Eye (tissue), 1 donor: ENCODE measurements at places on chromosomes 11 and 22.

DNA sequence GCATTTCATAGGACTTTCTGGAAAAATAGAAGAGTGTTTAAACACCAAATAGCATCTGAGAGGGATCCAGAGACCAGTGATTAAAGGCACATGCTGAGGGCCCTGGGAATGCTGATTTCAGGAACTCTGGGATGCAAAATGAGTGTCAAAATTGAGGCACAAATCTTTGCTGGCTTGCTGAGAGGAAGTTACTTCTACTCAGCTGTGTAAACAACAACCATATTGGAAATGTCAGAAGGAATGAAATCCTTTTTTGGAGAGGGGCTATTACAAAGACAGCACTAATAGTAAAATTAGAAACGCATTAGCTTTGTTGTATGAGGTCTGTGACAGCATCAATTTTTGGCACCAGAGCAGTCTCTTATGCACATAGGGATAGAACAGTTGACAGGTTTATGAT is 267.8 kb upstream of the RAG2 start:
- DNase-seq = no peak

- DNase-seq = no peak
These were observed 57.8 kb upstream of the SHANK2 start for GRCh38 chr11:71310184-71310583.

DNA sequence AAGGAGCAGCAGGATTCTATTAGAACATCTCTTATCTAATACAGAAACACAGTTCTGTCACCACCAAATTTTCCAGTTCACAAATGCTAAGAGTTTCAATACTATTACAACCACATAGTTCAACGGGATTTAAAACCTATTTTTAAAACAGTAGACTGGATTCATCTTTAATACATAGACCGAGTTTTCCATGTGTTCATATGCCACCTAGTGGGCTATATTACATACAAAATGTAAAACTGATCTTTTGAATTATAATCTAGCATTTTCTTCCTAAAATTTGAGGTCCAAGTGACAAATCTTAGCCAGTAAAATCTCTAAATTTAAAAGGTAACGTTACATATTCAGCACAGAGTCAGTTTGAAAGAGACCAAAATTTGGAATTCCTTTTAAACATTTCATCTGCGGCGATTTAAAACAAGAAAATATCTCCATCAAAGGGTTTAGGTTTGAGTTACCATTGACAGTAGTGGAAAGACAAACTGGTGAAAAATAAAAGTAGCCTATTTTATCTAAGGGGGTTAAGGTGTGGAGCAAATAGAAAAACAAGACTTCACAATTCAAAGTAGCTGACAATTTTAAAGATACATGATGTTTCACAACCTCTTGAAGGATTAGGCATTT is 269.3 kb upstream of the MPPED2 start:
- peak; percentile 63 for DNase-seq

DNA sequence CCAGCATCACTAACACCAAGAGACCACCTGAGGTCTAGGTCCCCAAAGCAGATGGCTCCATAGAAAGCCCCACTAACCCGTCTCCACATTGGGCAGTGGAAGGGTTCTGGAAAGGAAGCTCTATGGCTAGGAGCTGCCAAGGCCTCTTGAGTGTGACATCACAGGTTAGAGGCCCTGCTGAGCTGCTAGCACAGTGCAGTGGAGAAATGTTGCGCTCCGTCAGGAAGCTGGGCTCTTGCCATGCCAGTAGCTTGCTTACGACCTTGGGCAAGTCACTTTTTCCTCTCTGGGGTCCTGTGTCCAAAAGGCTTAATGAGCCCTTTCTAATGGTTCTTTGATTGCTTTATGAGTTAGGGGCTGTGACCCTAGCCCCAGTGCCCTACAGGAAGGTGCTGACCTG is 10.6 kb downstream of the PIK3IP1 start:
- DNase-seq = no peak

GRCh38 chr11:94599510-94599909 is 32.3 kb downstream of the PIWIL4 start:
- DNase-seq = no peak

GRCh38 chr22:26534874-26535602 is 22.8 kb upstream of the TFIP11 start:
- no peak for DNase-seq

GRCh38 chr22:41238570-41239442 is 1.9 kb downstream of the CHADL start:
- DNase-seq = no peak

DNA sequence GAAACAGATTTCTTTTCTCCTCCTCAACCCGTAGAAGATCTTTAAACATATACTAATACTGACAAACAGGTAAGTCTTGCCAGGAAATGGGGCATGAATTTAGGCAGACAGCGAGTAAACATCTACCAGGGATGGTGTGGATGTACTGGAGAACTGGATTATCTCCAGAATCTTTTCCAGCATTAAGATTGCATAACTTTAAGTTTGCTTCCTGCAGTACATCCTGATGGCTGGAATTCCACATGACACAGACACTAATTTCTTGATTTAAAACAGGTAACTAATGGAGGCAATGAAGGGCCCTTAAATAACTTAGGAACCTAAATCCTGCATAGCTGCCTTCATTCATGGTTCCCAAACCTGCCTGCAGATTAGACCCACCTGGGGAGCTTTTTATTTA is 40.7 kb downstream of the JHY start:
- no peak for DNase-seq

DNA sequence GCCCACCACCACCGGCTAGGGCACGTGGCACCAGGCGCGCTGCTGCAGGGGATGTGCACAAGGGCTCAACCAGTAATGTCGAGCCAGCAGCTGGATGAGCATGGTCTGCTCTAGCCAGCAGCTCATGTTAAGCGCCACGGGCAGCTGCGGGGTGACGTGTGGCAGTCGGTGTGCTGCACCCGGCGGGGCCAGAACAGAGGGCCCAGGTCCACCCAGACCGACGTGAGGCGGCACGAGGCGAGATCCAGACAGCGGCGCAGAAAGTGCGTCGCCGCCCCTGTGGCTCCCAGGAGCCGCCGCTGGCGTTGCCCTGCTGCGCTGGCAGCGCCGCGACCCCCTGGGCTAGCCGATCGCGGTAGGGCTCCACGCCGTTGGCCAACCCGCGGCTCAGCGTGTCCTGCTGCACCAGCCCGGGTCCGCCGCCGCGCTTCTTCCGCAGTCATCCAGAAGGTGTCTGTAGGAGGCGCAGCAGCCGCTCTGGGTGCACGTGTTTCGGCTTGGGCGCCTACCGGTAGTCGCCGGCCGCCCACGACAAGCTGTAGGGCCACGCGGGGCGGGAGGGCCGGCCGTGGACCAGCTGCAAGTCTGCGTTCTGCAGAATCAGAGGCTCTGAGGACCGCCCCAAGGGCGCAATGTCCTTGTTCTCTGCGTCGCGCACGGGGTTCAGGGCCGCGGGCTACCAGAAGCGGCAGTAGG is 4.6 kb upstream of the GALR3 start:
- DNase-seq = peak; percentile 80

- no peak for DNase-seq
These were observed 317.9 kb downstream of the ETS1 start for GRCh38 chr11:128269466-128269865.

DNA sequence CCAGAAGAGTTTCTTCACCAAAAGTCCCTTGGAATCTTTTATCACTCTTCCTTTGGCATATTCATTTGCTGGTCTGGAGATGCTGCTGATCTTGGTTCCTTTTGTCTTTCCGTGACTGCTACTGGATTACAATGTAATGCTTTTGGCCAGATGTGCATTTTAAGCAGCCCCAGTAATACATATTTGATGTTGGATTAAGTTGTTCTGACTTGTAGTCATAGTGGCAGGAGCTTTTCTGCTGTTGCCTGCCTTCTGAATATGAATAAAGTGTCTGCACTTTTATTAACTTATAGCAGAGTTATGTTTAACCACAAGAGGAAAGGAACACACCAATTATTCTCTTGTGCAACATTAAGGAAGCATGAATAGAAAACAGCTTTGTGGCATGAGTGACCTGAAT is 360.0 kb upstream of the DDI1 start:
- DNase-seq = no peak

DNA sequence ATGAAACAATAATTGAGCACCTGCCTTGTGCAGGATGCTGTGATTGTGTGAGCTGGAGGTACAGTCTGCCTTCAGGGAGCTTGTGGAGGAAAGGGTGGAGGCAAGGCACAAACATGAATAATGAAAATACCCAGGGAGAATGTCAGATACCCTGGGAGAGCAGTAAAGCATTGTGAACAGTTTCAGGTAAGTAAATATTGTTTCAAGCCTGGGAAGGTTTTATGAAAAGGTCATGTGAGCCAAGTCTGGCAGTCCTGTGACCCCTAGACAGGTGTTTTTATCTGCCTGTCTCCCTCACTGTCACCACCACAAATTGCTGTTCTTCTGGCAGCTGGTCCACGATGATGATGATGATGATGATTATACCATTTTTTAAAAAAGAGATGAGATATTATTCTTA is 32.0 kb downstream of the SPECC1L start:
- no peak for DNase-seq

DNA sequence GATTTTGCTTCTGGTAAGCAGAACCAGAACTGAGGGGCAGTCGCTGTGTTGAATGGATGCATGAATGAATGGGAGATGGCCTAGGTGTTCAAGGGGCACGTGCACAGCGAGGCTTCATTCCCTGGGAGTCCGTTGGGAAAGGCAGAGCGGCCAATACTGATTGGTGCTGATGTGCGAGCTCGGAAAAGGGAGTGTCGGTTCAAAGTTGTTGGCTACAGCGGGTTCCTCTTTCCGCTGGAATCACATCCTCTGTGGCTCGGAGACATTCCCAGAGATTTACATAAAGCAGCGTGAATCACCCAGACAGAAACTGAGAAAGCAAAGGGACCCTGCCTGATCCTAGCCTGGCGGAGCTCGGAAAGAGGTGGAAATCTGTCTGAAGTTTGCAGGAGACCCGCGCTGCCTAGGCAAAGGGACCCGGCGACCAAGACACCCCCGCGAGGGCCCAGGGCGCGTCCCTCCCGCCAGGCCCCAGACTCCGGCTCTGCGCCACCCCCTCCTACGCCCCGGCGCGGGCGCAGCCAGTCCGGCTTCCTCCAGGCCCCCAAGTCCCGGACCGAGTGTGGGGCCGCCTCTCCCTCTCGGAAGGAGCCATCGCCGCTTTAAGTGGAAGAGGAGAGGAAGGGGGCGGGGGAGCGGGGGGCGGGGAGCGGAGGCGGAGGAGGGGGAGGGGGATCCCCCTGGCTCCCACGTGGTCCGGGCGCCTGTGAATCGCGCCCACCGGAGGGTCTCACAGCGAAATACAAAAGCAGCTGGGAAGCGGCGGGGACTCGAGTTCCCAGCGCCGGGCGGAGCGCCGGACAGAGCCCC is at the start of gene FJX1:
TSS of gene FJX1 (plus strand) at position 774 of the 810 bp plus-strand sequence. CDS start 177 bp downstream, outside the sequence.
- peak; percentile 95 for DNase-seq

DNA sequence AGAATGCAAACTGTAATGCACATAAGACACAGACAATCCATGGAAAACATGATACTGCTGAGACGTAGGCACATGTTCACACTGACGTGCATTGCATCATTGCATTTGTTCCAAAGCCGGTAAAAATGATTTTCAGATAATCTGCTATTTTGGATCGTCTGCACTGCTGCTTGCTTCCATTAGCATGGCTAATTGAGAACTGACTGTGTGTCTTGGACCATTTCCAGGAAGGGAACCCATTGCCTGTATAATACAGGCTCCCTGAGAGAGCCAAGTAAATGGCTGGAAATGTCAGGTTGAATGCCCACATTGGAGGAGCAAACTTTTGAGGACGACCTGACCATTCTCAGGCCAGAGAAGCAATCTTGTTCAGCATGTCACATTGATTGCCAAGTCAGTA is 304.8 kb downstream of the ST3GAL4 start:
- DNase-seq = peak; percentile 45

- no peak for DNase-seq
These were observed 28.1 kb upstream of the SLC5A12 start for GRCh38 chr11:26749927-26750326.

DNA sequence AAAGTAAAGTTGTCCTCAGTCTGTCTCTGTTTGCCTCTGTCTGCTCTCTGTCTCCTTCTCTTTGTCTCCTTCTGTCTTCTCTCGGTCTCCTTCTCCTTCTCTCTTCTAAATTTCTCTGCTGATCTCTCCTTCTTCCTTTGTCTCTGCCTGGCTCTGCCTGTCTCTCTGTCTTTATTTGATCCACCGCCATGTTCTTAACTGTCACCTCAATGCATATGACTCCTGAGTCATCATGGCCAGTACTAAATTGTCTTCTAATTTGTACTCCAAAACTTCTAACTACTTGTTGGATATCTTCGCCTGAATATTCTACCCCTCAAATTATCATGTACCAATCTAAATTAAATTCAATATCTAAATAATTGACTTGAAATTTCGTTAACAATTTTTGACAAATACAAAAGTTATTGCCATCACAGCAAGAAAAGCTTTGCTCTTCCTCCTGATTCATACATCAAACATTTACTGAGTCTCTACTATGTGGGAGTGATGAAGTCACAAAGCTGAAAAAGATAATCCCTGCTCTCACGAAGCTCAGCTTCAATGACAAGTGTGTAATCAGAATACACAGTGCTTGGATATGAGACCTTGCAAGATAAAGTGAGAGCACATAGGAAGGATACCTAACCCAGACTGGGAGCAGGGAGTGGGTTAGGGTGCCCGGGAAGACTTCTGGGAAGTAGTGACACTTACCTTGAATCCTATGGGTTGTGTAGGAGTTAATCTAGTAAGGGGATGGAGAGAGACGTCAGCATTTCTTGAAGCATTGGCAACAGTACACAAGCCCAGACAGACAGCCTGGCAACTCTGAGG is 193.0 kb downstream of the MAML2 start:
- DNase-seq = no peak

DNA sequence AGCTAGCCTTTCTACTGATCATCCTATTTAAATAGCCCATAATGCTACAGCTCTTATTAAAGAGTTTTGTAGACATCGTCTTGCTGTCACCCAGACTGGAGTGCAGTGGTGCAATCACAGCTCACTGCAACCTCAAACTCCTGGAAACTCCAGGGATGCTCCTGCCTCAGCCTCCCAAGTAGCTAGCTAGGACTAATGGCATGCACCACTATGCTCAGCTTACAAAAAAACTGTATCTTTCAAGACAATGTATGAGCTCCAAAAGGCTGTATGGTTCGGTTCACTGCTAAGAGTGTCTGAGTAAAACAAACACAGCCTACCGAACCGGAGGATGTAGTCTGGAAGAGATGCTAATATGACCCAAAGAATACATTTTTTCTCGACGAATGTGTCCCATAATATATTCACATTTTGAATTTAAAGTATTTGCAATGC is 2.6 kb downstream of the TAF1D start:
- DNase-seq = no peak

- DNase-seq = peak; percentile 87
These were observed 113.1 kb upstream of the HSD17B12 start for GRCh38 chr11:43567396-43567975.

DNA sequence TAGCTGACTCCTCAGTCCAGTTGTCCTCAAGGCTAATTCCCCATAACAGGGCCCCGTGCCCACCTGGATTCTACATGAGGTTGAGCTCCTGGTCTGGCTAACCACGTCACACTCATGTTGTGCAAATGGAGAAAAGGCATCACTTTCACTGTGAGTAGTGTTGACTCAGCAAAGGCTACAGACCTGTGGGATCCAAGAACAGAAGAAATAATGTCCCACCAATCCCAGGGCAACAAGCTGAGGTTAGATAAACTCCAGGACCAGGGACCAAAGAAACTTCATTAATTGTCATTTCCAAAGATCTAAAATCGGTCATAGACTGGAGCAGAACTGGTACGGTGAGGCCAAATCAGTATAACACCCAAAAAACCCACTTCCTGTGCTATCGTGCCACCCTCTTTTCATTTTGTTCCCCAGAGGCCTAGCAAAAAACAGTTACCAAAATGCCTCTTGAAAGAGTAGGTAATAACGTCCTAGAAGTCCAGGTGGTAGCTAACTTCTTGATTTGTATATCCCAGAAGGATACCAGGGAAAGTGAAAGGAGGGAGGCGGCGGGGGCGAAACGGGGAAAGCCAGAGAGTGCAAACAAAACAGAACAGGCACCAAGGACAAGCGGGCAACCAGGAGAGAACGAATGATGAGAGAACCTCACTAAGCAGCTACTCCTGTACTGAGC is 1.4 kb downstream of the PCSK7 start:
- no peak for DNase-seq
